Activated CD4-positive, alpha-beta T cell treated with anti-CD3 and anti-CD28 coated beads, Interleukin-2, amount 10 ng/mL, durations not matched to agents 24 days and 14 days (primary cell): ENCODE measurements at places on chromosomes 7 and 10.
A peak's percentile ranks its signal among the peaks of the same experiment; 100 is the strongest.

DNA sequence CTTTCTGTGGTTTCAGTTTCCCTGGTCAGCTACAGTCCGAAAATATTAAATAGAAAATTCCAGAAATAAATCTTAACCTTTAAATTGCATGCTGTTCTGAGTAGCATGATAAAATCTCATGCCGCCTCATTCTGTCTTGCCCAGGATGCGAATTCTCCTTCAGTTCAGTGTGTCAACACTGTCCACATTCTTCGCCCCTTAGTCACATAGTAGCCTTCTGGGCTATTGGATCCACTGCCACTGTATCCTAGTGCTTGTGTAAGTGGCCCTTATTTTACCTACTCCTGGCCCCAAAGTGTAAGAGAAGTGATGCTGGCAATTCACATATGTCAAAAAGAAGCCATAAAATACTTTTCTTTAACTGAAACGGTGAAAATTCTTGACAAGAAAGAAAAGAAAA is 129.6 kb downstream of the ZWINT start:
- DNase-seq = no peak
- no peaks in the 10 kb centered on the region for H3K36me3 ChIP-seq
- no peak overlapping the region for H3K4me3 ChIP-seq
- H3K4me1 ChIP-seq = no peaks in the 10 kb centered on the region
- H3K27ac ChIP-seq = no peak overlapping the region

- no peak for DNase-seq
- peaks cover 5% of the 10 kb centered on the region for H3K27me3 ChIP-seq
- no peak overlapping the region for H3K27ac ChIP-seq
- no peaks in the 10 kb centered on the region for H3K36me3 ChIP-seq
Measured at GRCh38 chr10:73577788-73578187, 13.4 kb downstream of the USP54 start.

DNA sequence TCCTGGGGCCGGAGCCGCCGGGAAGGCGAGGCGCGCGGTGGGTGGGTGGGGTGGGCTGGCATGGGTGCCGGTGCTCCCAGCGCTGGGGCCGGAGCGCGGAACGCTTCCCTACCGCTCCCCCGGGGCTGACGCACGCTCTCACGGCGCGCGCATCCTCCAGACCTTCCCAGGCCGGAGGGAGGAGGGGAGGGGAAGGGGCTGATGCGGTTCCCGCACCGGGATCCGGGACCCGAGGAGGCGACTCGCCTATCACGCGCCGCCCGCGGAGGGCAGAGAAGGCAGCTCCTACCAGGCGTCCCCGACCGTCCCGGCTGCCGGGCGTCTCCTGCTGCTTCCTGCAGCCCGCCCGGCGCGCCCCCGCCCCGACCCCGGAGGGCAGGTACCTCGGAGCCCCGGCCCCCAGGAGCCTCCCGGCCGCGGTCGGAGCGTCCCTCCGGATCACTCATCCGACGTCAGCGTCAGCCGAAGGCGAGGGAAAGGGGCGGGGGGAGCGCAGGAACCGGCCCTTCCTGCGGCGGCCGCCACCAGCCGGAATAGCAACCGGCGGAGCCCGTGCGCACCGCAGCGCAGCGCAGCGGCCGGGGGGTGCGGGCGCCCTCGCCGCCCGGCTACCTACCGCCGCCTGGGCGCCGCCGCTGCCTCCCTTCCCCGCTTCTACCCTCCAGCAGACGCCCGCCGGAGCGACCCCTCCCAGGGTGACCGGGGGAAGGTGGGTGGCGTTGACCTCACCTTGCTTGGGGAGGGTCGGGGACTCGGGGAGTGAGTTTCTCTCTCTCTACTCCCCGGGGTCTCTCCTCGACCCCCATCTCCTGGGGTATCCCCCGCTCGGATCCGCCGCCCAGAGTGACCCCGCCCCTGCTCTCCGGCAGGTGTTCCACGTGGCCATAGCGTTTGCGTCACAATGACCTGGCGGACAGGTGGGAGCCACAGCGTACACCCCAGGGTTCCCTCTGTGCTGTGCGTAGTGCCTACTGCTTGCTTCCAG is at the start of gene ICA1:
Gene ICA1 (minus strand): TSS at position 457 of the 985 bp plus-strand sequence. CDS start 26,241 bp downstream, outside the sequence.
- peak within 1 kb of the TSS; percentile 81 for H3K4me3 ChIP-seq
- peak; percentile 74 for DNase-seq
- H3K27me3 ChIP-seq = peaks cover 66% of the 10 kb centered on the region
- H3K27ac ChIP-seq = no peak within 1 kb of the TSS
- no peaks in the 10 kb centered on the region for H3K36me3 ChIP-seq

GRCh38 chr10:25766687-25767221 is 167.3 kb upstream of the MYO3A start:
- H3K4me3 ChIP-seq = no peak overlapping the region
- H3K36me3 ChIP-seq = no peaks in the 10 kb centered on the region
- no peaks in the 10 kb centered on the region for H3K4me1 ChIP-seq
- H3K27ac ChIP-seq = no peak overlapping the region
- DNase-seq = no peak

DNA sequence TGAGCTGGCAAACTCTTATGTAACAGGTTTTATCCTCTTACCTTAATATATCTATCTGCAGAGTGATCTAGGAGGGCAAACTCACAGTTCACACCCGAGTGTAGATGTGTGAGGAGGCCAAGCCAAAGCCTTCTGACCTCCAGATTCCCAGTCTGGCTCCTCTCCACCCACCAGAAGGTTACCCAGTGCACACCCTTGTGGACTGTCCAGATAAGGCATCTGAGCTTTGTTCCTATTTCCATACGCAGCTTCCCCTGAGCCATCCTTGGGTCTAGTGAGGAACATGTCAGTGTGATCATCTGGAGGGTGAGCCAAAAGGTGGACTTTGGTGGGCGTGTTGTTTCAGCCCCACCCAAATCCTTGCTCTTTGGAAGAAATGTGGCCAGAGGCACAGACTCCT is 203.0 kb upstream of the MEOX2 start:
- no peak for DNase-seq
- H3K27me3 ChIP-seq = no peaks in the 10 kb centered on the region
- no peaks in the 10 kb centered on the region for H3K4me1 ChIP-seq
- no peak overlapping the region for H3K27ac ChIP-seq

- H3K4me1 ChIP-seq = peaks cover 8% of the 10 kb centered on the region
- no peak overlapping the region for H3K4me3 ChIP-seq
- H3K27me3 ChIP-seq = peaks cover 18% of the 10 kb centered on the region
- DNase-seq = no peak
- H3K27ac ChIP-seq = peak overlapping the region; percentile 55
Measured at GRCh38 chr7:116802144-116802745, 60.1 kb upstream of the CAPZA2 start.

DNA sequence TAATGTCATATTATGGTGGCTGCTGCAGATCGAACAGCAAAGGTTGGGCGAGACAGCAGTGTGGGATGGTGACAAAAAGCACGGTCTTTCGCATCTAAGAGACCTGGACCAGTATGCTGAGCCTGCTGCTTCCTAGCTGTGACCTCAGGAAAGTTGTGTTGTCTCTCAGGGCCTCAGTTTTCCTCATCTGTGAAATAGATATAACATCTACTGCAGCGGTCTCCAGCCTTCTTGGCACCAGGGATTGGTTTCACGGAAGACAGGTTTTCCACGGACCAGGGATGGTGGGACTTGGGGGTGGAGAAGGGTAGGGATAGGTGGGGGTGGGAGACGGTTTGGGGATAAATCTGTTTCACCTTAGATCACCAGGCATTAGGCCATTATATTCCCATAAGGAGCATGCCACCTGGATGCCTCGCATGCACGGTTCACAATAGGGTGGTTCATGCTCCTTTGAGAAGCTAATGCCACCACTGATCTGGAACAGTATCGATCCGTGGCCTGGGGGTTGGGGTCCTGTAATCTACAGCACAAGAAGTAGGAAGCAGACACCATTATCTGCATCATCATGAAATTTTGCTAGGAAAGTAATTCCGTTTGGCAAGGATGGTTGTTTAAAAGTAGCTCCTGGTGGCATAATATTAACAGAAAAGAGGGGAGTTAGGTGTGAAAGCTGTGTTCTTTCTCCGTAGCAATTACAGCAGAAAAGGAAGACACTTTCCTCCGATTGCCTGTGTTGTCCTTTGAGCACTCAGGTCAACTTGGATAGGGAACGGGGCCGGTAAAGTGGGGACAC is 10.8 kb downstream of the KLF6 start:
- H3K36me3 ChIP-seq = peaks cover 57% of the 10 kb centered on the region
- H3K27me3 ChIP-seq = no peaks in the 10 kb centered on the region
- peak overlapping the region; percentile 0 for H3K27ac ChIP-seq
- H3K4me3 ChIP-seq = no peak overlapping the region
- peaks cover 42% of the 10 kb centered on the region for H3K4me1 ChIP-seq
- no peak for DNase-seq

DNA sequence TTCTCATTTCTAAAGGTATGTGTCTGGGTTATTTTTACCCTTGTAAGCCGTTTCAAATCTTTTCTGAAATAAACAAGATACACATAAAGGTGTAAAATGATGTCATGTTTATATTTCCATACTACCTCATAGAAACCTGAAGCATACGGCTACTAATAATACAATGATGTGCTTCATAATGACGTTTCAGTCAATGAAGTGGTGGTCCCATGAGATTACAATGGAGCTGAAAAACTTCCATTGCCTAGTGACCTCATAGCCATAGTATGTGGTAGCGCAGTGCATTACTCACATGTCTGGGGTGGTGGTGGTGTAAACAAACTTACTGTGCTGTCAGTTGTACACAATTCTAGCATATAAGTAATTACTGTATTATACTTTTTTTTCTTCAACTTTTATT is 24.9 kb downstream of the EPDR1 start:
- no peak for DNase-seq
- H3K27ac ChIP-seq = no peak overlapping the region
- H3K27me3 ChIP-seq = no peaks in the 10 kb centered on the region
- H3K4me1 ChIP-seq = no peaks in the 10 kb centered on the region
